Panc1 (cell line): ENCODE measurements at places on chromosomes 6 and 20.
A peak's percentile ranks its signal among the peaks of the same experiment; 100 is the strongest.

GRCh38 chr6:159151266-159151855 is 17.8 kb upstream of the FNDC1 start:
- no peaks in the 10 kb centered on the region for H3K4me1 ChIP-seq
- peaks cover 5% of the 10 kb centered on the region; the same call in 1 of the 2 replicates for H3K27me3 ChIP-seq
- DNase-seq, result no peak
- no peak overlapping the region for H3K27ac ChIP-seq

- H3K36me3 ChIP-seq, result no peaks in the 10 kb centered on the region
- no peak overlapping the region for H3K27ac ChIP-seq
- peak overlapping the region; percentile 36 for H3K4me3 ChIP-seq
- no peak for DNase-seq
- no peaks in the 10 kb centered on the region for H3K27me3 ChIP-seq
These were observed 867 bp downstream of the EBF4 start for GRCh38 chr20:2693286-2694007.

GRCh38 chr6:63637865-63638445 is 2.4 kb downstream of the PHF3 start:
- peaks cover 2% of the 10 kb centered on the region; the same call in 1 of the 2 replicates for H3K27me3 ChIP-seq
- H3K4me1 ChIP-seq, result peaks cover 37% of the 10 kb centered on the region
- peak overlapping the region; percentile 93 for H3K4me3 ChIP-seq
- peak overlapping the region; percentile 93 for H3K27ac ChIP-seq
- DNase-seq, result no peak

DNA sequence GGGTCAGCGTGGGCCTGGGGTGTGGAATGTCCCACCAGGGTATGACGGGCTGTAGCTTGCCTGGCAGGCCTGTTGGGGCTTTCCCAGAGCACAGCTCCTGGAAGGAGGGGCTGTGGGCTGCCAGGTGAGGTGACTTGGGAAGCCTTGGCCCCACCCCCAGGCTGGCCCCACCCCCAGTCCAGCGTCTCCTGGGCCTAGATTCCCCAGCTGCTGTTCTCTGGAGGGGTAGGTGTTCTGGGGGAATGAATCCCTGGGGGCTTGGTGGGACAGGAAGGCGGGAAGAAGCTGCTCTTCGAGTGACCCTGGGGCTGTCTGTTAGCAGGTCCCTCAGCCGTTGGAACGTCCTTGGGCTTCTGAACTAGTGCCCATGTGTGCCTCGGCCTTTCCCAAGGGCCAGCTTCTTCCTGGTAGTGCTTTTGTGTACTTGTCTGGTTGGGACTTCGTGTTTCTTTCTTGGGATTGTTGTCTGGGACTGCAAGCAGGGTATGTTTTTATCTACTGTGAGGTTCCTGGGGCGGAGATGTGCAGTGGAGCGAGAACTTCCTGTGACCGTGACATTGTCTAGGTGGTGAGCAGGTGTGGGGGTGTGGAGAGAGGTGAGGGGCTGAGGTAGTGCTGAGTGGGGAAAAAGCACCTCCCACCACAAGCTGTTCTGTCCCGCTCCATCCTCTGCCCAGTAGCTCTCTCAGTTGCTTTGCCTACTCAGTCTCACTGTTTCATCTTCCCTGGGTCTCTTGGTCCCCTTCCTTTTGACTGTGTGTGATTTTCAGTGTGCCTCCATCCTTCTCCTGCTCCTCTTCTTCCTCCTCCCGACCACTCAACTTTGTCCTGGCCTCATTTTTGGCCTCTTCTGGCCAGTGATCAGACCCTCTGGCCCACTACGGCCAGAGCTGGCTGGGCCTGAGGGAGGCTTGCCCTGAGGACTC is 1.3 kb upstream of the DDR1 start:
- H3K36me3 ChIP-seq, result no peaks in the 10 kb centered on the region
- H3K27me3 ChIP-seq, result no peaks in the 10 kb centered on the region
- peak overlapping the region; percentile 84 for H3K27ac ChIP-seq

GRCh38 chr20:57013741-57014140 is 252.7 kb downstream of the BMP7 start:
- no peaks in the 10 kb centered on the region for H3K36me3 ChIP-seq
- H3K4me1 ChIP-seq, result no peaks in the 10 kb centered on the region
- H3K4me3 ChIP-seq, result no peak overlapping the region
- DNase-seq, result no peak

- peaks cover 1% of the 10 kb centered on the region; the same call in 1 of the 2 replicates for H3K36me3 ChIP-seq
- H3K4me3 ChIP-seq, result no peak overlapping the region
- no peak for DNase-seq
- H3K4me1 ChIP-seq, result peaks cover 44% of the 10 kb centered on the region
- H3K27ac ChIP-seq, result peak overlapping the region; percentile 75
These were observed 26.1 kb upstream of the PYGB start for GRCh38 chr20:25221592-25222460.

DNA sequence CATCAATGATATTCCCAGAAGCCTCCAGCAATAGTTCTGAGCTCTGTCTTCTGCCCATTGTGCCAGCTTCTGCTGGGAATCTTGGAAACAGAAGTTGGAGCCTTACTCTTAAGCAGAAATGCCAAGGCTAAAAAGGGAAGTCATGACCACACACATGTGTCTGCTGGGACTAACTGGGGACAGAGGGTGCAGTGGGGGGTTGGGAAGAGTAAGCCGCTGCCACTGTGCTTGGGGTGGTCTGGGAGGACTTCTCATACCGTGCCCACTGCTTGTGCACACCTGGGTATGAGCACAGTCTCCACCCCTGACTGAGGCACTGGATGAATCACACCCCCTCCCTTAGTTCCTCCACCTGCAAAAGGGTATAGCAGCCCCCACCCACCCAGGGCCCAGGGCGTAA is 90.7 kb downstream of the CDC5L start:
- H3K27ac ChIP-seq, result no peak overlapping the region
- no peaks in the 10 kb centered on the region for H3K27me3 ChIP-seq
- no peaks in the 10 kb centered on the region for H3K4me1 ChIP-seq
- H3K4me3 ChIP-seq, result no peak overlapping the region
